ENCODE measurements at places on chromosomes 12 and 14. TPM values are rescaled to one million over a fixed set of nuclear protein-coding genes. Genes with fewer than 3 reads are reported as not detected.

Gene SP1
- total RNA-seq: 131 TPM

Gene CTSG
- not detected for total RNA-seq

Gene FGF23
- total RNA-seq: not detected

Gene GAPDH
- total RNA-seq: 499 TPM

Gene GNB3
- total RNA-seq: 0.27 TPM

Gene NANOG
- not detected for total RNA-seq

Gene OR4N2
- total RNA-seq: not detected

Gene TPH2
- total RNA-seq: not detected

Gene CABP1
- not detected for total RNA-seq

Gene DPPA3
- total RNA-seq: not detected

Gene EXOC5
- total RNA-seq: 60.0 TPM

Gene SLCO1B1
- total RNA-seq: not detected

GRCh38 chr12:9792961-9793617 lies 32.4 kb upstream of the CD69 start:
- DNase-seq: no peak

- DNase-seq: peak; percentile 37
These were observed 200.3 kb upstream of the CAND1 start for GRCh38 chr12:67068761-67069450.

- no peak for DNase-seq
These were observed 79.3 kb downstream of the GTF2A1 start for GRCh38 chr14:81141426-81141825.

DNA sequence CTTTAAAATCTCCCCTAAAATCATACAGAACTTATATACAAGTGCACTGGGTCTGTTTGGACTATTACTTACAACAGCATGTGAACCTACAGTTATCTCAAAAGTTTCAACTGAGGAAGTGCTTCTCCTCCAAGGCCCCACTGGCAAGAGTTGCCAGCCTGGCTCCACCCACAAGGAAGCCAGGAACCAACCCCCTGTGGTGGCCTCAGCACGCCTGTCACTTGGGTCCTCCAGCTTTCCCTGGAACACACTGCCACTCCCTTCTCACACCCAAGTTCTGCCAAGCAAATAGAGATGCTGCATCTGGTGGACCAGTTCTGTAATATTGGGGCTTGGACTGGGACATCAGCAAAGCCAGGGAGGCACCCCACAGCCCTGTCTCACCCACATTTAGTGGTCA lies 115.4 kb downstream of the GCH1 start:
- DNase-seq: no peak

GRCh38 chr12:62588916-62589315 lies 122.3 kb downstream of the MON2 start:
- DNase-seq: no peak

DNA sequence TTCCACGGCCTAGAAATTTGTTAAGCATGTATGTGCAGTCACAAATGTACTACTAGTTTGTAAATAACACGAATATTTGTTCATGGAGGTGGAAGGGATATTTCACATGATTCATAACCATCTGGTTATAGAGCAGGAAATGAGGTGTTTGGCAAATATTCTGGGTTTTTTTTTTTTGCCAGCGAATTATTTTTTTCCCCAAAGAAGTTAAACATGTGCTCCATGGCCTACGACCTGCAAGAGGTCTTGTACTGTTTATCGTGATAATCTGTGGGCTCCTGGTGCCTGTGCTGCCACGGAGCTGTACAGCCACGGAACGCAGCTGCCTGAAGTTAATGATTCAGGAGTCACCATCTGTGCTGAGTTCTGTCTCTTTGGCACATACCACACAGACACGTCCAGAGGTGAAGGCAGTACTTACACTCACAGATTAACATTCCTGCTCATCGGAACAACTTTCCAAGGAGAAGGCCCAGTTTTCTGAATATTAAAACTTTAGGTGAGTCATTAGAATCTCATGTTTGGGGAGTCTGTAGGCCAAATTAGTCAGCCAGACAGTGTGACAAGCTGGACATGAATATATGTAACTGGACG lies 156.3 kb downstream of the TMX1 start:
- DNase-seq: no peak

GRCh38 chr12:129779033-129779432 lies 124.8 kb downstream of the TMEM132D start:
- no peak for DNase-seq

- DNase-seq: no peak
These were observed 4.6 kb downstream of the PSEN1 start for GRCh38 chr14:73140811-73141323.

- DNase-seq: no peak
These were observed 11.3 kb downstream of the ACACB start for GRCh38 chr12:109127533-109128242.

DNA sequence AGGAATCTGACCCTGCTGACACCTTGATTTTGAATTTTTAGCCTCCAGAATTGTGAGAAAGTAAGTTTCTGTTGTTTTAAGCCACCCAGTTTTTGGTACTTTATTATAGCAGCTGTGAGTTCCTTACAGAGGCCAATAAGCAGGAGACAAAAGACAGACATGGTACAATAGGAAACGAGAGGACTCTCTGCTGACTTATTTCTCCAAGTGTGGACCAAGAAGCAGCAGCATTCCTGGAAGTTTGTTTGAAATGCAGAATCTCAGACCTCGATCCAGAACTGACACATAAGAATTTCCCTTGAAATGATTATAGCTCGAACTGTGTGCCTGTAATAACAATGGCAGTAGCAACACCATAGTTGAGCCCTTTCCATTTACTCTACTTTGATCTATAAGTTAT lies 31.9 kb upstream of the LUM start:
- DNase-seq: no peak

DNA sequence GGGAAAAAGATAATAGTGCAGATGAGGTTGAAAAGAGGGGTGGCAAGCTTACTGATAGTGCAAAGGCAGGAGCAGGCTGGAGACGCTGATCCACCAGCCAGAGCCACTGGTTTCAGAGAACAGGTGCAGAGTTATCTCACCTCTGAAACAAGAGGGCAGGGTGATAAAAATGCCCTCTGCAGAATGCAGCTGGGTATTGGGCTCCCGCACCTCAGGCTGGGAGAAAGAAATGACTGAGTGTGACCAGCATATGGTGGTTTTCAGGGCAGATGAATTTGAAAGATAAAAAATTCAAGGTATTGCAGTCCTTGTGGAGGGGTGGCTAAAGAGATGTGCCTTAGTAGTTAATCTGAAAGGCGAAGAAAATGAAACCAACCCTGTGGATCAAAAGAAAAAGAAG lies 2.9 kb upstream of the TMEM30B start:
- no peak for DNase-seq

DNA sequence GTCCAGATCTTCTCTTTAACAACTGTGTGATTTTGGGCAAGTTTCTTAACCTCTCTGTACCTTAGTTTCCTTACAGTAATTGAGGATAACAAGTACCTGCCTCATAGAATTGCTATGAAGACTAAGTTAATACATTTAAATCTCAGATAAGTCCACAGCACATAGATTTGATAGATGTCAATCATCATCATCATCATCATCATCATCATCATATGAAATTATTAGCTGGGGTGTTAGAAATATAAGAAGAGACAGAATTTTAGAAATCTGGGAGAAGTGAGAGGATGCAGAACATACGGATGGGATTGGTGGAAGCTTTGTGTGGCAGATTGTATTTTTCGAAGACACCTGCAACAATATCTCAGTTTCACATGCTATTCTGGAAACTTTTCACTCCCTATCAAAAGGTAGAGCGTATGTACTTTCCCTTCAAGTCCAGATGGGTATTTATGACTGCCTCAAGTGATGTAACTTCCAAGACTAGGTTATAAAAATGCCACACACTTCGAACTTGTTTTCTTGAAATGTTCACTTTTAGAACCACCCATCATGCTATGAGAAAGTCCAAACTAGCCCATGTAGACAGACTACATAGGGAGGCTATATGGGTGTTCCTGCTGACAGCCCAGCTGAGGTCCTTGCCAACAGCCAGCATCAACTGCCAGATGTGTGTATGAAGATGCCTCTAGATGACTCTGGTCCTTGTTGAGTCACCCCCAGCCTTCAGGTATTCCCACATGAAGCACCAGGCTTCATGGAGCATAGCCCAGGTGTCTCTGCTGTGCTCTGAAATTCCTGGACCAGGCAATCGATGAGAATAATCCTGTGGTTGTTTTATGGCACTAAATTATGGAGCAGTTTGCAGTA lies 20.7 kb upstream of the SDR39U1 start:
- no peak for DNase-seq

DNA sequence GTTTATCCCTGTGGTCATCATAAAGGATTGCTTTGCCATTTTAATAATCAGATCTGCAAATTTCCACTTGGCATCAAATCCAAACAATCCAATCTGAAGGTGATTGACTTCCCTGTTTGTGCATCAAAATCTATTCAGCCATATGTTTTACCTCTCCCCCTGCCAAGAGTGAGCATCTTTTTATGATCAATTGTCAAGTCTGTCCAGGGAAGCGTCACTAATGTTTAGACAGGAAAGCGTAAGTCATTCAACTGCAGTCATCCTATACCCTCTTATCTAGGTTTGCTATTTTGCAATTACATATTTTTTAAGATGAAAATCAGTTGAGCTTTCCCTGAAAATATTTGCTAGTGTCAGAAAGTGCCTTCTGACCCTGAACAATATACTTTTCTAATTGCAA lies 1224.1 kb upstream of the SEL1L start:
- DNase-seq: no peak

GRCh38 chr12:113880326-113880725 lies 85.8 kb downstream of the RBM19 start:
- DNase-seq: no peak

DNA sequence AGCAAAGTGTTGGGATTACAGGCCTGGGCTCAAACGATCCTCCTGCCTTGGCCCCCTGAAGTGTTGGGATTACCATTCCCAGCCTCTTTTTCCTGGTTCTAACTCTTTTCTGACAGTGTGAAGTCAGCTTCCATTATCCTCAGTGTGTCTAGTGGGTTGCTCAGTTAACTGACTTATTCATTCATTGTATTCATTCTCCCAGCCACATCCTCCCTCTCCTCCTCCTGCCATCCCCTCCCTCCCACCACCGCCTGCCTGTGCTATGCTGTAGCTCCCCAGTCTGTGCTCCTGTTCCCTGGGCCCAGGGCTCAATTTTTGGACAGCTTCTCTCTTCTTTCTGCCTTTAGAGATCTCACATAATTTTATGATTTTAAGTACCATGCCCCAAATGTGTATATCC lies 19.4 kb downstream of the ATP6V0A2 start:
- DNase-seq: no peak
